ENCODE measurements at places on chromosomes 13 and 19.

- no peak for DNase-seq
These were observed 21.1 kb downstream of the SOHLH2 start for GRCh38 chr13:36193151-36193855.

GRCh38 chr13:71290963-71291841 lies 575.8 kb downstream of the DACH1 start:
- DNase-seq: no peak

GRCh38 chr13:73416093-73416492 lies 357.3 kb downstream of the KLF5 start:
- DNase-seq: no peak

DNA sequence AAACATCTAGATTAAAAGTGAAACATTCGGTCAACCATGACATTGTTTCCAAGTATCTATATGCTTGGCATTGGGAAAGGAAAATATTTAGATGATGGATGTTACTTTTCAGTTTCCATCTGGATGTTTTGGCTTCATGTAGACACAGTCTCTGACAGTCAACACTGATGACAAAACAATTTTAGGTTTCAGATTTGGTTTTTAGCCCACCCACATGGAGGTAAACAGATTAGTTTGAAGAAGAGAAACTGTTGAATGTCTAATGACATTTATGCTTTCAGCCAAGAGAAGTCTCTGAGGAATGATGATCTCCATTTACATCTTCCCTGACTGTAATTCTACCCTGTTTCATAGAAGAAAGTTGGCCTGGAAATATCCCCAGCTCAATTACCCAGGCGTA lies 379.1 kb downstream of the SLITRK6 start:
- no peak for DNase-seq

GRCh38 chr19:940591-941291 lies 14.9 kb downstream of the ARID3A start:
- DNase-seq: peak; percentile 45

- DNase-seq: no peak
These were observed 198.0 kb downstream of the UQCRFS1 start for GRCh38 chr19:29014857-29015436.

DNA sequence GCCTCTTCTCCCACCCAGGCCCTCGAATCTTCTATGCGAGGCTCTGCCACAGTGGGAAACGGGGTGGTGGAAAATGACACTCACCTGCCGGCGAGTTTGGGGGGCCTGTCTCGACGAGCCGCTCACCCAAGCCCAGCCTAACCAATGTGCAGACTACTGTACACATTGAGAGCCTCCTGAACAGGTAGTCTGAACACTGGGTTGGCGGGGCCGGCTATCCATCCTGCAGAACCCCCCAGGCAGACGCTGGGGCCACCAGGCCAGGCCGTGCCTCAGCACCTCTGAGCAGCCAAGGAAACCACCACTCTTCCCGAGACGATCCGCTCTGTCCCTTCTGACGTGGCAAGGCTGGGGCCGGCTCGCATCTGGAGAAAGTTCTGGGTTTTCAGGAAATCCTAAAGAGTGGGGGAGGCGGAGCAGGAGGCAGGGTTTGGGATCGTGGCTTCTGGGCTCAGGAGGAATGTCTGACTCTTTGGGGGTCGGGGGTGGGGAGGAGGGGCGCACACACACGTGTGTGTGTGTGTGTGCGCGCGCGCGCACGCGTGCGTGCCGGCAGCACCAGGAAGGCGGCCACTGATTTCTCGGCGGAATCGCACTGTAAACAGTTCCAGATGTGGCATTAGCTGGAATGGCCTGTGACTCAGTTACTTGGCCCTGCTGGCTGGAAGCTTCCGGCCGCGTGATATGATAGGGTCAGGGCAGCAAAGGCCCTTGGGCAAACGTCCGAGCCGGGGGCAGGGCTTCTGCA lies 18.5 kb downstream of the TMED1 start:
- DNase-seq: no peak

GRCh38 chr19:5479958-5480357 lies 24.7 kb downstream of the ZNRF4 start:
- no peak for DNase-seq

GRCh38 chr19:50992666-50993035 lies 8.8 kb downstream of the KLK8 start:
- no peak for DNase-seq

GRCh38 chr19:15631817-15632216 lies 8.9 kb upstream of the CYP4F3 start:
- no peak for DNase-seq
